ENCODE measurements at places on chromosomes 2 and 18.
A peak's percentile ranks its signal among the peaks of the same experiment; 100 is the strongest.

DNA sequence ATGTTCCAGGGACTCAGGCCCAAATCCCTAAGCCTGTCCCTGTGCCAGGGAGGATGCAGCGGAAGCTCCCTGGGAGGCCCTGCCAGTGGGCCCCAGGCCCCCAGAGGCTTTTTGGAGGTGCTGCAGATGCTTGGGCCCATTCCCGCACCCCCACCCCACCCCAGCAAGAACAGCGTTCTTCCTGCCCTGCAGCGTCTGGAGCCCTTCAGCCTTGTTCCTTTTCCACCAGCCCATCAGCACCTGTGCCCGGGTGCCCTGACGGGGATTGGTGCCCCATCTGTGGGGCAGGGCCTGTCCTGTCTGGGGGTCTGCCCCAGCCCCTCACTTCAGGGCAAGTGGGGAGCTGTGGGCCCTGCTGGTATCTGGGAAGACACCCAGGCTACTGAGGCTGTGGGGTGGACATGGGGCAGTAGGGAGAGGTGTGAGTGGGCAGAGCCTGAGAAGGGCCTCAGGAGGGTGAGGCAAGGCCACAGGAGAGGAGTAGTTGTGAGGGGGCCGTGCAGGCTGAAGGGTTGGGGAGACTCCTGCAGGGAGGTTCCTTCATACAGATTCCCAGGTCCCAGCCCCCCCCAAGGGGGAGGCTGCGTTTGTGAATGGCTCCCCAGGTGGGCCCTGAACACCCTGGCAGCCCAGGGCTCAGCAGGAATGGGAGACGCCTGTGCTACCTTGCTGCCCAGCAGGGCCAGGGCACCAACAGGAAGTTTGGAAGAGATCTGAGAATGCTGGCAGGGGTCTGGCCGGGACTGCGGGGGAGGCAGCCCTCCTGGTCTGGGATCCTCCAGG lies 2.4 kb downstream of the RNPEPL1 start:
- DNase-seq: no peak

GRCh38 chr2:84925336-84925723 lies 19.9 kb downstream of the TMSB10 start:
- no peak for DNase-seq

DNA sequence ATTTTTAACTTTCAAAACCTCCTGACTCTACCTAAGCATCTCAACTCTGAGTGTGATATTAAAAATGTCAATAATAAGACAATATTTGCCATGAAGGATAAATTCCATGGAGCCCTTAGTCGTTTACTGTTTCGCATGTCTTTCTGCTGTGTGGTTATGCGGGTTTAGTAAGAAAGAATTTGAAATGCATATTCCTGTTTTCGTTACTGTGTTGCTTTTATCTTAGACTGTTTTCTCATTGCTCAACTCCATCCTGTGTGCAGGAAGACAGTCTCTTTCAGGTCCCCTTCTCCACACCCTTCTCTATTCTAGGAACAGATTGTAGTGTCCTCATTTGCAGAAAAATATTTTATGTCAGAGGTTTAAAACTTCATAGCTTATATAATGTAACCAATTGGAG lies 82.5 kb upstream of the MAP3K20 start:
- no peak for DNase-seq

GRCh38 chr18:9488538-9488937 lies 13.2 kb downstream of the RALBP1 start:
- no peak for DNase-seq

GRCh38 chr2:96324721-96325040 lies 436 bp upstream of the ITPRIPL1 start:
- DNase-seq: no peak

- peak; percentile 43 for DNase-seq
These were observed 70.0 kb downstream of the ANKRD44 start for GRCh38 chr2:197240421-197241041.

DNA sequence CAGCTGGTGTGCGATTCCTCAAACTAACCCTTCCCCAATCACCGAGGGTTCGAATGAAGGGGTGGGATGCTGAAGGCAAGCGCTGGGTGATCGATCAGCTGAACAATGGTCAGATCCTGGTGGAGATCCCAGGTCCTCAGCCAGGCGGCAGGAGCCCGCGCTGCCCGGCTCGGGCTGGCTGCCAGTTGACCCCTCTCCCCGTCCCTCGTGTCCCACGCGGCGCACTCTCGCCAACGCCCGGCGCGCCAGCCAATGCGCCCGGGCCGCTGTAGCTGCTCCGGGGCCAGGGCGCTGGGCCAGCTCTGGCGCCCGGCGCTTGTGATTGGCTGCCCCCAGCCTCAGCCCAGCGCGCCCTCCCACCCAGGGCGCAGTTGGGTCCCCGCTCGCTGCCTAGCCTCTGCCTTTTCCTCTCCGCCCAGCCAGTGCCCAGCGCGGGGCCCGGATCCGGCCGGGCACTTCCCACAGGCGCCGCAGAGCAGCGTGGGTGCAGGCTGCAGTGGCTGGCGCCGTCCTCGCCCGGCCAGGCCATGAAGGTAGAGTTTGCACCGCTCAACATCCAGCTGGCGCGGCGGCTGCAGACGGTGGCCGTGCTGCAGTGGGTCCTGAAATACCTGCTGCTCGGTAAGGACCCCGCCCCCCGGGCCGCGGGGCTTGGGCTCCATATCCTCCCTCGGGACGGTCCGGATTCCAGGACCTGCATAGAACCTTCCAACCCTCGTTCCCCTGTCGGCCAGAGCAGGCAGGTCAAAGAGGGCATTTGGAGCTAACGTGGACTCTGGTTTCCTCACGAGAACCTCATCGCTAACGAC lies at the start of gene MOGAT1:
Gene MOGAT1, plus strand, starts transcription at position 400 of the 809 bp plus-strand sequence. Its CDS starts 128 bp downstream, at position 528.
- DNase-seq: no peak

GRCh38 chr2:117989854-117990438 lies 23.9 kb downstream of the CCDC93 start:
- no peak for DNase-seq

DNA sequence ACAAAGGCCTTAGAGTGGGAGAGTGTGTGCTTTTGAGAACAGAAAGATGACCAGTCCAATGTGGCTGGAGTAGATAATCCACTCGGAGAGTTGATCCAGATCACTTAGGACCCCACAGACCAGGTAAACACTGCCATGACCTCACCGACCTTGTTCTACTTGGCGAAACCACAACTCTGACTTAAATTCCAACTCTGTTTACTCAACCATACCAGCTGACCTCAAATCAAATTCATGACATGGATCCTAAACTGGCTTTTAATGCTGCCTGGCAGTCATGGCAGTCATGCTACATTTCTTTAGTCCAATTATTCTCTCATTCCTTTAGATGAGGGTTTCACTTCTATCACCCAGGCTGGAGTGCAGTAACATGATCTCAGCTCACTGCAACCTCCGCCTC lies 347.1 kb upstream of the FAM98A start:
- DNase-seq: no peak

DNA sequence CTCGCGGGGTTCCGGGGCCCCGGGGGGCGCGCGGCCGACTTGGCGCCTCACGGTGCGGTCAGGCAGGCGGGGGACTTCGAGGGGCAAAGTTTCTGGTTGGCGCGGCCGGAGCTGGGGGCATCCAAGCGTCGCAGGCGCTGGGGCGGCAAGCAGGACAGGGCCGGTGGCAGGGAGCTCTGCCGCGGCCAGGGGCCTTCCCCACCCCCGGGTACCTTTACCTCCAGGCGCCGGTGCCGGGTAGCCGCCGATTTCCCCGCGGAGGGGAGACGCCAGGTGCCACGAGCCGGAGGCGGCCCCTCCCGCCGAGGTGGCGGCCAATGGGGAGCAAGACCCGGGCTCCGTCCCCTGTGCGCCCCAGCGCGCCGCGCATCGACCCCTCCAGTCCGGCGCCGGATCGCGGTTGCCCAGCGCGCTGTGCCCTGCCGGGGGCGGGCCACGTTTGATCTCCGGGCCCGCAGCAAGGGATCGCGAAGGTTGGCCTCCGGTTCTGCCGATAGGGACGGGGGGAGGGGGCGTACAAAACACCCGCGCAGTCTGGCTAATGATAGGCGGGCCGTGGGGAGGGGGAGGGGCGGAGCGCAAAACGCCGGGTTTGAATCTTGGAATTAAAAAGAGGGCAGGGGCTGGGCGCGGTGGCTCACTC lies at the start of gene ST8SIA5:
Gene ST8SIA5, minus strand, starts transcription at position 495 of the 643 bp plus-strand sequence. CDS start 545 bp downstream, outside the sequence.
- DNase-seq: no peak

Measured in T-helper 1 cell (primary cell).